ENCODE measurements at places on chromosomes 13 and 19. TPM values are rescaled to one million over a fixed set of nuclear protein-coding genes. Genes with fewer than 3 reads are reported as not detected.

The IZUMO2 gene
- not detected for total RNA-seq

The ZNF99 gene
- not detected for total RNA-seq

The PTGER1 gene
- not detected for total RNA-seq

The RFPL4A gene
- total RNA-seq: not detected

The FCGBP gene
- total RNA-seq: 11.2 TPM

The HSD17B14 gene
- 1.9 TPM for total RNA-seq

The KRTDAP gene
- total RNA-seq: not detected

The CATSPERD gene
- total RNA-seq: not detected

The B3GNT8 gene
- not detected for total RNA-seq

The CLEC17A gene
- total RNA-seq: not detected

The KCNC3 gene
- total RNA-seq: 0.53 TPM

The RNF17 gene
- total RNA-seq: not detected

The CAPN12 gene
- total RNA-seq: 0.42 TPM

The KLK5 gene
- not detected for total RNA-seq

The LILRA1 gene
- not detected for total RNA-seq

Data from gastrocnemius medialis (tissue), 4 donors.